Left renal cortex interstitium (tissue), 4 donors: ENCODE measurements at places on chromosomes 13 and 19. TPM values are rescaled to one million over a fixed set of nuclear protein-coding genes. Genes with fewer than 3 reads are reported as not detected.
A peak's percentile ranks its signal among the peaks of the same experiment; 100 is the strongest.

DNA sequence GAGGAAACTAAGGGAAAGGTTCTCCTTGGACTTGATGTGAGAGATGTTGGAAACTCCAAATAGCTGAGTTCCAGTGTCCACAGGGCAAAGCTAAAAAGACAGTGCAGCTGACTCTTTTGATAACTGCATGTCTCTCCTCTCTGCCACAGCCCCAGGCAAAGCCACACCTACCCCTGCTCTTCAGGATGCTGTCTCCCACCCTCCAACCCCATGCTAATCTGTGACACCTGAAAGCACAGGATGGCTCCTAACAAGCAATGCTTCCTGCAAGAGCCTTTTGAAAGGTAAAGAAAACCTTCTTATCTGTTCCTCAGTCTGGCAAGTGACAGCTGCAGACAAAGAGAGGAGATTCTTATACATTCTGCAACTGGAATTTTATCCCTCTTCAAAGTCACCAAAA lies 14.5 kb downstream of the SLC46A3 start:
- no peak for DNase-seq

The PEG3 gene
- 74.4 TPM for polyA plus RNA-seq

DNA sequence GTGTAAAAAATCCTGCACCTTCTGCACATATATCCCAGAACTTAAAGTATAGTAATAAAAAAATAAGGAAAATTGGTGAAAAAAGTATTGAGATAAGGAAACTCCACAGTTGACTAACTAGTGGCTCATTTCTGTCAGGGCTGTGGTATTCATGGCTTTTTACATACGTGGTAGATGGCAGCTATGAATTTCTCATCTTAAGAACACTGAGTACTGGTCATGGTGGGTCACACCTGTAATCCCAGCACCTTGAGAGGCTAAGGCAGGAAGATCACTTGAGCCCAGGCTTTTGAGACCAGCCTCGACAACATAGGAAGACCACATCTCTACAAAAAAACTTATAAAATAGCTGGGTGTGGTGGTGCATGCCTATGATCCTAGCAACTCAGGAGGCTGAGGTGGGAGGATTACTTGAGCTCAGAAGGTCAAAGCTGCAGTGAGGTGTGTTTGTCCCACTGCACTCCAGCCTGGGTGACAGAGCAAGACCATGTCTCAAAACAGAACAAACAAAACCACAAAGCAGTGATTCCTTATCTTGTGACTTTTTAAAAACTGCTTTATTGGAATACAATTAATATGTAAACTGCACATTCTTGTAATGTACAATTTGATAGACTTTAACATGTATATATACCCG lies 16.8 kb downstream of the SLAIN1 start:
- no peak for DNase-seq

The CYP2A7 gene
- 0.55 TPM for polyA plus RNA-seq

DNA sequence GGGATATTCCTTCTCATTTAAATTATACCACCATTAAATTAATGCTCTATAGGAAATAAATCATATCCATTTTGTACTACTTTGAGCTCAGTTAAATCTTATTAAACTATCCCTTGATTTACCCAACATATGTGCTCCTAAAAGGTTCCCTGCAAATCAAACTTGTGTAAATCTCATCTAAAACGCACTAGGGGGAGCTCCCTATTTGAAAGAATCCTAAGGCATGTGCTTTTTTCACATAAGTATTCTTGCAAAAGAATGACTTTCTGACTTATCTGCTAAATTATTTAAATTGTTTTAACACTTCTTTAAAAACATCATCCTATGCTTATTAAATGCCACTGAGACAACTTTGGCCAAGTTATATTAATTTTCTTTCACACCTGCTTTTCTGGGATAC lies 7.9 kb downstream of the INTS6 start:
- DNase-seq: no peak

GRCh38 chr13:106858903-106859532 lies 291.1 kb upstream of the ARGLU1 start:
- DNase-seq: no peak

- DNase-seq: no peak
Observed at GRCh38 chr19:45421947-45422498, 1.7 kb downstream of the ERCC1 start.

The COG3 gene
- polyA plus RNA-seq: 35.8 TPM

The SLC8A2 gene
- polyA plus RNA-seq: 0.17 TPM

GRCh38 chr19:54266133-54266532 lies 9.1 kb upstream of the LILRB5 start:
- DNase-seq: peak; percentile 85

- no peak for DNase-seq
Observed at GRCh38 chr19:19487077-19487949, 28.0 kb downstream of the TSSK6 start.

The CEACAM3 gene
- not detected for polyA plus RNA-seq

The IGFL3 gene
- not detected for polyA plus RNA-seq

DNA sequence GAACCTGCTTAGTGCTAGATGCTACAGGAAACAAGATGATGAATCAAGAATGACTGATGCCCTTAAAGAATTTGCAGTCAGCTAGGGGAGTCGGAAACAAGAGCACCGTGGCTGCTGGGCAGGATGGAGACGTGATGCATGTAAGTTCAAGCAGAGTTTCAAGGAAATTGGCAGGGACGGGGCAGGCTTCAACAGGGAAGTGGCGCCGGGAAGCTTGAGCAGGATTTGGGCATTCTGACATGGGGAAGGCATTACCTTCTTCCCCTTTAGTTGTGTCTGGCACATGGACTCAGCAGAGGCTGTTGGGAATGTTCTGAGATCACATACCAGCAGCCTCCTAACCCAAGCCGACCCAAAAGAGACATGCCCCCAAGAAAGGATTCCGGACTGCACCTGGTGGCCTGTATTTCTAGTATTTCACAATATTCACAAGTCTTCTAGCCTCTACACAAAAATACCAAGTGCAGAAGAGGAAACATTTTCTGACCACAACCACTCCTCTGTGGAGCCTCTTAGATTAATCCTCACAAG lies 138.2 kb downstream of the CRYL1 start:
- no peak for DNase-seq

- DNase-seq: no peak
Observed at GRCh38 chr19:13024951-13025697, 29.8 kb downstream of the NFIX start.

The PDE4C gene
- polyA plus RNA-seq: 1.7 TPM

- DNase-seq: no peak
Observed at GRCh38 chr13:77356155-77356554, 29.3 kb upstream of the MYCBP2 start.

The GAPDHS gene
- not detected for polyA plus RNA-seq

The TLE2 gene
- 42.2 TPM for polyA plus RNA-seq

DNA sequence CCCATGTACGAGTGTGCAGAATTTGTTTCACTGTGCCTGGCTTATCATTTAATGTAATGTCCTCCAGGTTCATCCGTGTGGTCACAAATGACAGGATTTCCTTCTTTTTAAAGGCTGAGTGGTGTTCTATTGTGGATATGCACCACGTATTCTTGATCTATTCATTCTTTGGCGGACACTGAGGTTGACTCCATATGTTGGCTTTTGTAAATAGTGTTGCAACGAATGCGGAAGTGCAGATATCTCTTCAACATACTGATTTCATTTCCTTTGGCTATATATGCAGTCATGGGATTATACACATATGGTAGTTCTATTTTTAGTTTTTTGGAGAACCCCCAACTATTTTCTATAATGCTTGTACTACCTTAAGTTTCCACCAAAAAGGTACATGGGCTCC lies 13.0 kb downstream of the OR7A5 start:
- DNase-seq: no peak

The CDX2 gene
- not detected for polyA plus RNA-seq

DNA sequence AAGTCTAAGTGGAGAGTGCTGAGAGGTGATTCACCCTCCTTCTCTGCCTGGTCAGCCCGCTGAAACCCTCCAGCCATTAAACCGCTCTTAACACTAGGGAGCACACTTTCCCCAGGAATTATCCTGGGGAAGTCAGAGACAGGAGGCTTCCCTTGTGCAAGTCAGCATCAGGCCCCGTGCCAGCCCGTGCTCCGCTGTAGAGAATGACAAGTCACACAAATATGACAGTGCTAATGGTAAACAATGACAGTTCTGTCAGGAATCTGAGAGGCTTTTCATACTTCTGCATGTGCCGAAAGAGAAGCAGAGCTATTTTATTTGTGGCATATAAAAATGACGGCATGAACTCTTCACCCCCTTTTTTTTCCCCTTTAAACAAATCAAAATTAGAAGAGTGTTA lies 816.9 kb upstream of the SLC10A2 start:
- peak; percentile 72 for DNase-seq

The KANK3 gene
- polyA plus RNA-seq: 8.1 TPM

DNA sequence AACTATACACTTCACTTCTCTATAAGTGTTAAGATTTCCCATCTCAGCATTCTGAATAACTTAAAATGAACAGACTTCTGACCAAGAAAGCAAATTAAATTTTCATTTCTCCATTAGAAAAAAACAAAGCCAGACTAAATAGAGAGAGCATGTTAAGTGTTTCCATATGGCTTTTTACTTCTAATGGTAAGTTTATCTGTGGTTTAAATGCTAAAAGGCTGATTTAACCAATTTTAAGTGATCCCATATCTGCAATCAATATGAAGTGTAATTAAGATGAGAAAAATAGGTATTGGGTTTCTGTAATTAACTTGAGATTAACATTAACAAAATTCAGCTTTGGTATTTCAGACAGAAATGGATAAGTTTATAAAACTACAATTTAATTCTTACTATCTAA lies 107.8 kb downstream of the ELF1 start:
- DNase-seq: no peak

The DNAJC15 gene
- polyA plus RNA-seq: 31.9 TPM

The CYP2A6 gene
- polyA plus RNA-seq: 0.10 TPM

The PTPRH gene
- 0.12 TPM for polyA plus RNA-seq

GRCh38 chr13:60230593-60230992 lies 66.9 kb upstream of the DIAPH3 start:
- no peak for DNase-seq

The STOML3 gene
- polyA plus RNA-seq: not detected

The CCDC61 gene
- 17.0 TPM for polyA plus RNA-seq
